ENCODE measurements at places on chromosomes 2 and 18.

DNA sequence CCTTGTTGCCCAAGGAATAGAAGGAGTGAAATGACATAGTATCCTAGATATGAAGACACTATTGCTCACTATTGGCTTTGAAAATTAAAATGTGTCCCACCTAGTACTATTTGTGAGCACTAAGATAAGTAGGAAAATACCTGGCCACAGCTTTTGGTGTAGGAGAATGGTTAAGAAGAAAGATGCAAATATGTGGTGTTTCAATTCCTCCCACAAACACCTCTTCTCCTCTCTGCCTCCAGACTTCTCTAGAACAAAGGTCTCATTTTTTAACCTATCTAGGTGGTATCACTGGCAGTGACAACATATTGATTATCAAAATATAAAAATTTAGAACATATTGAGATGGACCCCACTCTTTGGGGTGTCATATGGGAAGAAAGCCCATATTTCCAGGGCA, 929.9 kb upstream of the FANCL start:
- DNase-seq = no peak

GRCh38 chr18:46222093-46222492, 117.9 kb downstream of the HAUS1 start:
- DNase-seq = no peak

- no peak for DNase-seq
Observed at GRCh38 chr2:169808221-169808620, 9.6 kb downstream of the SSB start.

- DNase-seq = no peak
Observed at GRCh38 chr2:103284750-103285149, 522.9 kb downstream of the TMEM182 start.

GRCh38 chr18:47794725-47795433, 135.6 kb downstream of the SMAD2 start:
- no peak for DNase-seq

DNA sequence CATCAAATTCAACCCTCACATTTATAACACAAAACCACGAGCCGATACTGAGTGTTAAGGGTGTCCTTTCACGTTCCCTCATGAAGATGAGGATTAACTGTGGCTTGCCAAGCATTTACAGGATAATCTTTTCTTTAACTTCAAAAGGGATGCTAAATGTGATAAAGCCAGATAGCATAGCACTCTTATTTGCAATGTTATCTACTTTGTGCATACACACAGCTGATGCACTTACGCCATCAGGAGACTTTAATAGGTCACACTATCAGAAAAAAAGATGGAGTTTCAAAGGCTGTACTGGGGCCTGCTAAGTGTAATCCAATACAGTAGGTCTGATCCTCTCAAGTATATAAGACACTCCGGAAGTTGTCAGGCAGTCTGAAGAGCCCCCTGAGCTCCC, 572.7 kb downstream of the PIK3C3 start:
- no peak for DNase-seq

- no peak for DNase-seq
Observed at GRCh38 chr2:62464221-62465007, 41.6 kb downstream of the TMEM17 start.

GRCh38 chr2:70784320-70784719, 6.1 kb downstream of the FIGLA start:
- no peak for DNase-seq

GRCh38 chr2:112061840-112062239, 6.8 kb downstream of the TMEM87B start:
- DNase-seq = no peak

GRCh38 chr18:26357960-26358359, 131.7 kb downstream of the TAF4B start:
- no peak for DNase-seq

DNA sequence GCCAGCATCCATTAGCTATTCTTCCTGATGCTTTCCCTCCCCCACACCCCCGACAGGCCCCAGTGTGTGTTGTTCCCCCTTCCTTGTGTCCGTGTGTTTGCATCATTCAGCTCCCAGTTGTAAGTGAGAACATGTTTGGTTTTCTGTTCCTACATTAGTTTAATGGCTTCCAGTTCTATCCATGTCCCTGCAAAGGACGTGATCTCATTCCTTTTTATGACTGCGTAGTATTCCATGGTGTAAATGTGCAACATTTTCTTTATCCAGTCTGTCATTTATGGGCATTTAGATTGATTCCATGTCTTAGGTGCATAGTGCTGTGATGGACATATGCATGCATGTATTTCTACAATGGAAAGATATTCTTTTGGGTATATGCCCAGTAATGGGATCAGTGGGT, 104.7 kb downstream of the TMEM185B start:
- DNase-seq = no peak

GRCh38 chr2:14960686-14961324, 328.3 kb downstream of the LRATD1 start:
- no peak for DNase-seq

DNA sequence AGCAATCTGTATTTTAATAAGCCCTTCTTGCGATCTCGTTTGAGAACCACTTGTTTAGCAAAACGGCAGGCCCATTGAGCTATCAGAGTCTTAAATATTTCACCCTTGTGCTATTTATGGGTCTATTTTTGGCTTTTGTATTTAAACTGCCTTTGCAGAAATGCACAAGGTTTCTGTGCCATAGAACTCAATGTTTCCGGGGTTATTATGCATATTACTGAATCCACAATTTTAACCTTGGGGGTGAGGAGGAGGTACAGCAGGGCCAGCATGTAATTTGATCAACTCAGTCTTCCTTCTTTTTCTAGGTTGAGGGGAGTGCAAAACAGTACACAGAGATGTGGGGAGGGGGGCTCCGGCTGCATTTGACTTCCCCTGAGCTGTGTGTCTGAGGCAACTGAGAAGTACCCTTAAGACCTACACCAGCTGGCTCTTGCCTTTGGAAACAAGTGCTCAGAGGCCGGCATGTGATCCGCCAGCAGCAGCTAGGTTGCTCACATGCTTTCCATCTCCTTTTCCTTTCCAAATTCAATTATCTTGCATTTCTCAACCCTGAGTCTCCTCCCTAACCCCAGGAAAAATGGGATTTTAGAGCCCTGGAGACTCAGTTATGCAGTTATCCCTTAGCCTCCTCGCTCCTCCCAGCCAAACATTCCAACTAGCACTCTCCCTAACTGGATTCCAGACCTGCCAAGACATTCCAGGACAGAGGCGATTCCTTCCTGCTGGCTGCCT, 103.0 kb downstream of the HNRNPLL start:
- DNase-seq = no peak

- no peak for DNase-seq
Observed at GRCh38 chr2:11901351-11902069, 155.1 kb downstream of the LPIN1 start.

- DNase-seq = no peak
Observed at GRCh38 chr2:47269316-47270232, 114.5 kb upstream of the STPG4 start.

DNA sequence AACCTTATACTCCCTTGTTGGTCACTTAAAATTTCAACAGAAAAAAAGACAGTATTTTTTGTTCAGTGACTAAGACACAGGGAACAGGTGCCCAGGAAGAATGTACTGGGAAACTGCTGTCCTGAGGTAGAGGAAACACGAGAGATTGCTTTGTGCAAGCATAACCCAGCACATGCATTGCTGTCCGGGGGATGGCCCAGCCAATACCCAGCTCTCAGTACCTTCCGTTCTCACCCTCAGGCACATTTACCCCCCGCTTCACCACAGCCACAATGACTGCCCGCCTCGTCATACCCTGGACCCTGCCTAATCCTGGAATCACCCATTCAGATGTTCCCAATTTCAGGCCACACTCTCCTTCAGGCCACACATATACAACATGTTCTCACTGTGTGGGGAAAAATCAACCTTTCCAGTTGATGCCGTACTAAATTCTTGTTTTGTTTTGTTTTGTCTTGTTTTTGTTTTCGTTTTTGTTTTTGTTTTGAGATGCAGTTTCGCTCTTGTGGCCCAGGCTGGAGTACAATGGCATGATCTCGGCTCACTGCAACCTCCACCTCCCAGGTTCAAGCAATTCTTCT, 140.7 kb downstream of the ESCO1 start:
- no peak for DNase-seq

GRCh38 chr18:66196805-66197204, 407.1 kb downstream of the CDH19 start:
- no peak for DNase-seq

DNA sequence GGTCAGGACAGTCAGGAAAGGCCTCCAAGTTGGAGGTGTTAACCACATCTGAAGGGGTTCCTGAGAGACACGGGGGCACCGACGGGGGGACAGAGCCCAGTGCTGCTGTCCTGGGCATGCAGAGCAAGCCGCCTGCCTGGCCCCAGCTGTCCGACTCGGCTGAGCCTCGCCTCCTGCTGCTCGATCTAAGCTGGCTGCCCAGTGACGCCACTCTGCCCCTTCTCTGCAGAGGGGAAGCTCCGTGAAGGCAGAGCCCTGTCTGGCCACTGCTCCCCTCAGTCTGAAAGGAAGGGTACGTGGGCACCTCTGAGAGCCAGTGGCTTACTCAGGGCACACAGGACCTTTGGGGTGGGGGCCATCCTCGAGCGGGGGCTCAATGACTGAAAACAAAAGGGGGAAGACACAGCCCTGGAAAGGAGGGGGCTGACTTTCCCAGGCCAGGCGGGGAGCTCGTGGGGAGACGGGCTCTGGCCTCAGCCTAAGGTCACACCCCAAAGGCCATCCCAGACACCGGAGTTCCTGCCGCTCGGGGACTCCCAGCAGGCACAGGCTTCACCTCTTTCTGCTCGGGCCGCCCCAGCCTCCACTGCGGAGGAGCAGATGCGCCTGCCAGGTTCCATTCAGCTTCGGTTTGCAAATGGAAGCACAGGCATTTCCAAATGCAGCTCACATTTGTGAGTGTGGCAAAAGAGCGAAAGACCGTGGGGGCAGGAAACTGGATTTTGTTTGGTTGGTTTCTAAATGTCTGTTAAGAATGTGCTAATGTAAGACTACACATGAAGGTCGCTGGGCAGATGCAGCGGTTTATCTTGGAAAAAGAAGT, 136.9 kb downstream of the HDAC4 start:
- no peak for DNase-seq

GRCh38 chr2:122532481-122532880, 777.0 kb downstream of the TSN start:
- no peak for DNase-seq

- no peak for DNase-seq
Observed at GRCh38 chr2:39232141-39232540, 11.6 kb downstream of the CDKL4 start.

GRCh38 chr2:238467062-238467461, 40.3 kb downstream of the ASB1 start:
- DNase-seq = no peak

Data from SK-N-MC (cell line).